Stimulated activated CD4-positive, alpha-beta T cell treated with anti-CD3 and anti-CD28 coated beads, TNF-alpha, amount 100 ng/mL, for 1 hour (primary cell): ENCODE measurements at places on chromosomes 1 and 21.

DNA sequence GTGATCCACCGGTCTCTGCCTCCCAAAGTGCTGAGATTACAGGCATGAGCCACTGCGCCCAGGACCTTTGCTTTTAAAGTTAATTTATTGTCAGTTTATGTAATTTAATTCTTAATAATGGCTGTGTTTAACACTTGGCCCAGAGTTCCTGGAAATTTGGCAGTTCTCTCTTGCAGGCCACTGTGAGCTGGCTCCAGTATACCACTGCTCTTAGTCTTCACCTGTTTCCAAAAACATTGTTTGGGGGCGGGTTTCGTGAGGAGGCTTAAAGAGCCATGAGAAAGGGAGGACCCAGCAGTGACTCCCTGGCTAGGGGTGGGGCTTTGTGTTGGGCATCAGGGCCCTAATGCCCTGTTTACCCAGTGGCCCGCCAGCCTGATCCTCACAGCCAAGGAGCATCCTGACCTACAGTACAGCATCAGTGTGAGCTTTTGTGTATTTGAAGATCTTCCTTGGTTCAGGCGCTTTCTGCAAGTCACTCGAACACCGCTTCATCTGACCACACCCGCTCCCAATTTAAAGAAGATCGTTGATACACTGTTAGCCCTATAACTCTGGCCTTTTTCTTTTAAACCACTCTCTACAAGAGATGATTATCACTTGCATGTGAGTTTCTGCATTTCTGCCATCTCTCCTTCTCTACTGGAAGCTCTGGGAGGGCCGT is 12.0 kb upstream of the BGLAP start:
- DNase-seq: no peak

GRCh38 chr1:109398343-109399225 is 866 bp upstream of the SORT1 start:
- no peak for DNase-seq

DNA sequence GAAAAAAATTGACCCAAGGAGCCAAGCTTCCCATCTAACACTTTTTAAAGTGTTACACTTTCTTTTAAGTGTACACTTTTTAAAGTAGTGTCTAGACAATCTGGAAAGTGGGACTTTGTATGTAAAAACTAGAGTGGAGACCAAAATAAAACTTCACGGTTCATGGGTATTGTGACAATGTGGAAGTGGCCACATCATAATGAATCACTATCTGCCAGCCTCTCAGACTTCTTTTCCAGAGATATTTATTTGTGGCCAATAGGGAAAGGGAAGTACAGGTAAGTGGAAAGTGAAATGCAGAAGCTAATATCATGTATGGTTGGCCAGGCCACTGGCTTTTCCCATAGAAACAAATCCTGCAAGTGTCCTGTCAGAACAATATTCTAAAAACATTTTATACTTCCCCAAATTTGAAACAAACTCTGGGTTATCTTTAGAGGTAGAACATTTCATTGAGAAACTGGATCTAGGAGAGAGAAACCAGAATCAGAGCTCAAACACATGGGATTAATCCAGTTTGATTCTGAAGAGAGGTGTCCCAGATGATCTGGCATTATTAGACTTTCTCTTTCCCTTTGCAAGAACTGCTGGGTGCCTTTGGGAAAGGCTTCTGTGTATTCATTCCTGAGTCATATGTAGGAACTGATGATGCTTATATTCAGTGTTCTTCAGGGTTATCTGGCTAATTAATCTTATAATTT is 2.0 kb downstream of the TNFSF18 start:
- DNase-seq: no peak

DNA sequence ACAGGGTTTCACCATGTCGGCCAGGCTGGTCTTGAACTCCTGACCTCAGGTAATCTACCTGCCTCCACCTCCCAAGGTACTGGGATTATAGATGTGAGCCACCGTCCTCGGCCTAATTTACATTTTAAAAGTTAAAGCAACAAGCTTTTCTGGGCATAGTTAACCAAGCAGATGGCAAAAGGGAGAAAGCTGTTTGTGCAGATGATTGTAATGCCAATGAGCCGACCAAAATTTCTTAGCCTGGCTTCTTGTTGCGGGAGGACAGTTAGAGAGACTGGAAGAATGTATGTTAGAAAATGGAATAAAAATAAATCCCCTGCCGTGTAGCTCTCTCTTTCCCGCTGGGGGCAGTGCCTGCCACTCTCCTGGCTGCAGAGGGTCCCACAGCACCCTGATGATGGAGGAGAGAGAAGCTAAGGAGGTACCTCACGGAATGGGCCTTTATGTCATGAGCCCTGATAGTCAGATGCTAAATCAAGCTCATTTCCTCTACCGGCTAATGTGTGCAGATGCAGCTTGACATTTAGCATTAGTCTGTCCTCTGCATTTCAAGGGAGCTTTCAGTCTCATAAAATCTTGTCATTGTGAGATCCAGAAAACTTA is 87.2 kb downstream of the HHAT start:
- no peak for DNase-seq

DNA sequence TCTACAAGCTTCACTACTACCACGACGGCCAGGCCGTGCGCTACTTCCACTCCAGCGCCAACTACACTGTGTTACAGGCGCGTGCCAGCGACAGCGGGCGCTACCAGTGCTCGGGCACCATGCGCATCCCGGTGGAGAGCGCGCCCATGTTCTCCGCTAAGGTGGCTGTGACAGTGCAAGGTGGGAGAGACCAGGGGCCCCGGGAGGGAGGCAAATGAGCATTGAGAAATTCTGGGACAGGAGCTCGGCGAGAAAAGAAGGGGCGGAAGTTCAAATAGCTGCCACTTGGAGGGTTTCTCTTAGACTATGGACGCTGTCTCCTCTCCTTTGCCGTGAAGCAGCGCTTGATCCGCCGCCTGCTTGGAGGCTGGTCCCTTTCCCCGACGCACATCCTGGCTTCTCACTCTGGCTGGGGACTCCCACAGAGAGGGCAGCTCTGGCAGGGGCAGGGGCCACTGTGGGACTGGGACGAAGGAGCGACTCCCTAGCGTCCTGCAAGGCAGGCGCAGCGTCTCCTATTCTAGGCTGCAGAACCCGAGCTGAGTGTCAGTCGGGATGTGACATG is 4.6 kb downstream of the FCRLB start:
- DNase-seq: no peak
